Body of pancreas (tissue), 4 donors: ENCODE measurements at places on chromosomes 2 and 18. TPM values are rescaled to one million over a fixed set of nuclear protein-coding genes. Genes with fewer than 3 reads are reported as not detected.

DNA sequence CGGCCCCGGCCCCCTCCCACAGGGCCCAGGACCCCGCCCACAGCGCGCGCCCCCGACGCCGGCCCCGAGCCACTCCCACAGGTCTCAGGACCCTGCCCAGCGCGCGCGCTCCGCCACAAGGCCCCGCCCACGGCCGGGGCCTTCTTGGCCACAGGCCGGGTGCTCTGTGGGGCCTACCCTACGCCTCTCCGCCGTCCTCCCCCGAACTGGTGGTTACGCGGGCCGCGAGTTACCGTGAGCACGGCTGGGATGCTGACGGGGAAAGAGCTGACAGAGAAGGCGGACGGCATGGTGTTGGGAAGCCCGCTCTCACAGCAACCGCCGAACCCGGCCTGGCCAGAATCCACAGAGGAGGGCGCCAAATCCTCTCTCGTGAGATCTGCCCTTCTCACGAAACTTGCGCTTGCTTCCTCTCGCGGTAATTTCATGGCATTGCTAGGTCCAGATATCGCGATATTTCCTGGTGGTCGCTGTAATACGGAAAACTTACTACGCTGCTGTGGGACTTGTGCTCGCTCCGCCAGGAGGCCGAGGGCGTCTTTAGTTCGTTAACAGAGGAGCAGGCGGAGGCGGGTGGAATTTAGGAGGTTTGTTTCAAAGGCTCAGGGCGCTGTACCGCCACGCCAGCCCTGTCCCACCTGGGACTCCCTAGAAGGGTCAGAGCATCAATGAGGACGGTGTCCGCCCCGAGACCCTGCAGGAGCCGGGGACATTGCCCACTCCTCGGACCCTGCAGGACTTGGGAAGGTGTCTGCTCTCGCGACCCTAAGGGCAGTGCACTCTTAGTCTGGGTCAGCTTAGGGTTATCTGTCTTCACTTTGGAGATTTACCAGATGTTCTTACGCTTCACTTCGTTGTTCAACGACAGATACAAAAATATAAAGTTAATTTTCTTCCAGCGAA is at the start of gene TMEM18:
Gene TMEM18, minus strand, starts transcription at position 351 of the 903 bp plus-strand sequence. Its CDS starts 61 bp downstream, at position 290.
- H3K4me1 ChIP-seq = peaks cover 21% of the 10 kb centered on the region
- H3K27me3 ChIP-seq = no peaks in the 10 kb centered on the region
- peaks cover 6% of the 10 kb centered on the region for H3K36me3 ChIP-seq
- DNase-seq = peak; percentile 97
- peak within 1 kb of the TSS; percentile 86 for H3K4me3 ChIP-seq

DNA sequence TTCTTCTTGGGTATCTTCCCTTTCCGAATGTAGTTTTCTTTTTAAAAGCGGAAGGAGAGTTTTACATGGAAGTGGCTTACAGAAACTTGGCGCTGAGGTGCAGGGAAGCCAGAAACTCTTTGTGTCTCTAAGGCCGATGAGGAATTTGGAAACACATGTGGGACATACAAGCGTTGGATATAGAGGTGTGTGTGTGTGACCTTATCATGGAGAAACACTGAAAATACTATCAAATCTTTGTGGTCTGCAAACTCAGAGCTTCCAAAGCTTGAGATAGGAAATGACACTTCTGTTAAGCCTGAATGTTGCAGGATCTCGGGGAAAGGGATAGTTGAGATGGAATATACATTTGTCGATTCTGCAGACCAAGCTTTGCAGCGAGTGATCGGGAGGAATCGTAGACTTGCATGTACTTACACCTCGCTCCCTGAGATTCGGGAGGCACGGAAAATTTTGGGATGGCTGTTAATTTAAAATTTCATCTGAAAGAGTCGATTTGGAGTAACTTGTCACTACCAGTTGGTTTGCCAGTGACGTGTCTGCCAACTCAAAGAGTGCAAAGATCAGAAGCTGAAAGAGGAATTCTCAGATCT is 1.0 kb downstream of the NAB1 start:
- peaks cover 14% of the 10 kb centered on the region for H3K4me1 ChIP-seq
- H3K27ac ChIP-seq = no peak overlapping the region
- H3K27me3 ChIP-seq = no peaks in the 10 kb centered on the region
- peak overlapping the region; percentile 88 for H3K4me3 ChIP-seq
- no peak for DNase-seq

- H3K4me3 ChIP-seq = no peak overlapping the region
- no peaks in the 10 kb centered on the region for H3K4me1 ChIP-seq
- no peak for DNase-seq
- H3K27me3 ChIP-seq = no peaks in the 10 kb centered on the region
Observed at GRCh38 chr18:75544051-75544481, 116.6 kb upstream of the SMIM21 start.

- H3K27ac ChIP-seq = peak overlapping the region; percentile 47
- H3K36me3 ChIP-seq = no peaks in the 10 kb centered on the region
- H3K4me1 ChIP-seq = peaks cover 6% of the 10 kb centered on the region
Observed at GRCh38 chr2:121254748-121255147, 30.3 kb downstream of the TFCP2L1 start.

- no peaks in the 10 kb centered on the region for H3K4me1 ChIP-seq
- H3K4me3 ChIP-seq = no peak overlapping the region
- H3K27ac ChIP-seq = peak overlapping the region; percentile 4
- DNase-seq = peak; percentile 49
- no peaks in the 10 kb centered on the region for H3K27me3 ChIP-seq
- H3K36me3 ChIP-seq = no peaks in the 10 kb centered on the region
Observed at GRCh38 chr2:233061591-233062450, 1.7 kb downstream of the INPP5D start.

DNA sequence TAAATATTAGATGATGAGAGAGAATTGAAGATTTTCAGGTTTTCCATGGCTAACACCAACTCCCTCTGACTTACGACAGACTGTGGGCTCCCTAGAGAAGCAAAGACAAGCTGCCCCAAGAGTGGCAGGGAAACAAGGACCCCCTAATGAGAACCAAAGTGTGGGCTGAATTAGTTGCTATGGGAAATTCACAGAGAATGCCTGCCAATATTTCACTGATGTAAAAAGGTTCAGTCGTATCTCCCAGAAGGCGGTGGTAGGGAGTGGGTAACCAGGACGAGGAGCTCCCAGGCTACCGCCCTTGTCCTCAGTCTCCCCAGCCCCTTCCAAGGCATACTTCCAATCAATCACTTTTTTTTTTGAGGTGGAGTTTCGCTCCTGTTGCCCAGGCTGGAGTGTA is 113.6 kb downstream of the LAMA1 start:
- no peak for DNase-seq
- no peaks in the 10 kb centered on the region for H3K27me3 ChIP-seq
- peaks cover 12% of the 10 kb centered on the region for H3K4me1 ChIP-seq
- peak overlapping the region; percentile 93 for H3K27ac ChIP-seq
- no peak overlapping the region for H3K4me3 ChIP-seq

DNA sequence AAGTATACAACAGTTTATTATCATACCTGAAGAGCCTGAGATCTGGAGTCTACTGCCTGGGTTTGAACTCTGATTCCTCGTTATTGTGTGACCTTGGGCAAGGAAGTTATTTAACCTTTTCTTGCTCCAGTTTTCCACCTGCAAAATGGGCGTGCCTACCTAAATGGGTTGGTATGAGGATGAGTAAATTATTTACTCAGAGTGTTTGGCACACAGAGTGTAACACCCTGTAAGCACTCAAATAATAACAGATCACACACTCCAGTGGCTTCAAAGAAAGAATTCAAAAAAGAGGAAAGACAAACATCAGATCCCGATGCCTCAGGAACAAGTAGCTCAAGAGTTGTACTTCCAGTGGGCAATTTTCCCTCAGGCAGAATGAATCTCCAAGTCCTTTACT is 2.4 kb downstream of the SRD5A2 start:
- no peak for DNase-seq
- no peaks in the 10 kb centered on the region for H3K36me3 ChIP-seq
- no peak overlapping the region for H3K4me3 ChIP-seq
- no peak overlapping the region for H3K27ac ChIP-seq
- H3K4me1 ChIP-seq = no peaks in the 10 kb centered on the region

DNA sequence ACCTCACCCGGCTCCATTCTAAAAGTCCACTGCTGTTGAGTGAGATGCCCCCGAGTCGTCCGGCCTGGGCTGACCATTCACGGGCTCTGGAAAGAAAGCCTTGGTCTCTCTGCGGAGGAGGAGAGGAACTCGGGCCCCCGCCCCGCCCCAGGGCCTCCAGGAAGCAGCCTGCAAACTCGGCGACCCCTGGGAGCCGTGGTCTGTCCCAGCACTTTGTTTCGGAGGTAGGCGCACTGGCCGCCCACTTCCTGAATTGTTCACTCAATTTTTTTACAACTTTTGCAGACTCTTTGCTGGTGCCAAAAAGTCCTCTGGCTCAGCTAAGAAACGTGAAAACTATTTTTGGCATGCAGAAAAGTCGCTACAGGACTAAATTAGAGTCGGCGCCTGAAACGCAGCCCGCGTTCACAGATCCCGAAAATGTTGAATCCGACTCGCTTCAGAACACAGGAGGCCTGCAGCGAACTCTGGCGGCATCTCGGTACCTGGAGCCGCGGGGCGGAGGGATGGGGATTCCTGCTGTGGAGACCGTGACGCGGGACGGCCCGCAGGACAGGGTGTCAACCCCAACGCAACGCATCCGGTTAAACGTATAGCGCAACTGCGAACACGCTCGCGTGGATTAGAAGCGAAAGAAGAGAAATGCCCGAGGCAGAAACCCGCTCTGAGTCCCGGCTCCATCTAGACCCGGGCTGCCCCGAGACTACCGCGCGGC is 1.5 kb downstream of the PXDN start:
- H3K4me1 ChIP-seq = peaks cover 20% of the 10 kb centered on the region
- H3K27me3 ChIP-seq = peaks cover 10% of the 10 kb centered on the region
- peak overlapping the region; percentile 49 for H3K27ac ChIP-seq
- peak; percentile 57 for DNase-seq
- no peaks in the 10 kb centered on the region for H3K36me3 ChIP-seq
- H3K4me3 ChIP-seq = no peak overlapping the region

- H3K4me3 ChIP-seq = no peak overlapping the region
- peak; percentile 48 for DNase-seq
- H3K27me3 ChIP-seq = no peaks in the 10 kb centered on the region
- H3K27ac ChIP-seq = no peak overlapping the region
- peaks cover 16% of the 10 kb centered on the region for H3K4me1 ChIP-seq
Observed at GRCh38 chr18:22604390-22604985, 186.8 kb upstream of the CTAGE1 start.

GRCh38 chr18:35474884-35475283 is 22.9 kb downstream of the INO80C start:
- no peaks in the 10 kb centered on the region for H3K4me1 ChIP-seq
- no peak for DNase-seq
- no peaks in the 10 kb centered on the region for H3K27me3 ChIP-seq
- no peak overlapping the region for H3K27ac ChIP-seq
- no peaks in the 10 kb centered on the region for H3K36me3 ChIP-seq

GRCh38 chr2:156306821-156307220 is 25.7 kb downstream of the NR4A2 start:
- no peaks in the 10 kb centered on the region for H3K36me3 ChIP-seq
- H3K4me1 ChIP-seq = no peaks in the 10 kb centered on the region
- H3K4me3 ChIP-seq = no peak overlapping the region

Gene PFN4
- total RNA-seq = not detected

Gene HSPE1
- total RNA-seq = 40.2 TPM
